Activated CD4-positive, alpha-beta T cell treated with anti-CD3 and anti-CD28 coated beads, Interleukin-2, amount 10 ng/mL, durations not matched to agents 24 days and 14 days (primary cell): ENCODE measurements at places on chromosomes 1 and 21. TPM values are rescaled to one million over a fixed set of nuclear protein-coding genes. Genes with fewer than 3 reads are reported as not detected.

- H3K27me3 ChIP-seq, result no peaks in the 10 kb centered on the region
- DNase-seq, result no peak
- H3K27ac ChIP-seq, result no peak overlapping the region
- peaks cover 26% of the 10 kb centered on the region for H3K4me1 ChIP-seq
Observed at GRCh38 chr1:19414515-19415121, 70.7 kb downstream of the CAPZB start.

DNA sequence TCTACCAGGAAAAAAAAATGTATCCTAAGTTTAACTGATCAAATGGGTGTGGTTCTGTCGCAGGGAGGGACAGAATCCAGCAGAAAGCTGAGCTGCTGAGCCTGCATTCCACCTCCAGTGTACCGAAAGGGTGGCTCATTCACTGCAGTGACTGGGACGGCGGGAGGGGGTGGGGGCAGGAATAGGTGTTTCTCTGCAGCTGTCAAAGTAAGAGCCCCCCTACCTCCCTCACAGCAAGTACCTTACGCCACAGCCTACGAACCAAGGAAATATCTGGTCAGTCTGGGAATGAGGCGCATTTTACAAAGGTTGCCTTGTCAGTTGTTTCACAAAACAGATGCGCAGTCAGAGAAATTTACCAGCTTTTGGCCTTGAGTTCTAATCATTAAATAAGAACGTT lies 1.7 kb downstream of the S100B start:
- no peak overlapping the region for H3K4me3 ChIP-seq
- H3K36me3 ChIP-seq, result no peaks in the 10 kb centered on the region
- no peak for DNase-seq
- no peak overlapping the region for H3K27ac ChIP-seq
- peaks cover 19% of the 10 kb centered on the region for H3K4me1 ChIP-seq
- H3K27me3 ChIP-seq, result peaks cover 1% of the 10 kb centered on the region

DNA sequence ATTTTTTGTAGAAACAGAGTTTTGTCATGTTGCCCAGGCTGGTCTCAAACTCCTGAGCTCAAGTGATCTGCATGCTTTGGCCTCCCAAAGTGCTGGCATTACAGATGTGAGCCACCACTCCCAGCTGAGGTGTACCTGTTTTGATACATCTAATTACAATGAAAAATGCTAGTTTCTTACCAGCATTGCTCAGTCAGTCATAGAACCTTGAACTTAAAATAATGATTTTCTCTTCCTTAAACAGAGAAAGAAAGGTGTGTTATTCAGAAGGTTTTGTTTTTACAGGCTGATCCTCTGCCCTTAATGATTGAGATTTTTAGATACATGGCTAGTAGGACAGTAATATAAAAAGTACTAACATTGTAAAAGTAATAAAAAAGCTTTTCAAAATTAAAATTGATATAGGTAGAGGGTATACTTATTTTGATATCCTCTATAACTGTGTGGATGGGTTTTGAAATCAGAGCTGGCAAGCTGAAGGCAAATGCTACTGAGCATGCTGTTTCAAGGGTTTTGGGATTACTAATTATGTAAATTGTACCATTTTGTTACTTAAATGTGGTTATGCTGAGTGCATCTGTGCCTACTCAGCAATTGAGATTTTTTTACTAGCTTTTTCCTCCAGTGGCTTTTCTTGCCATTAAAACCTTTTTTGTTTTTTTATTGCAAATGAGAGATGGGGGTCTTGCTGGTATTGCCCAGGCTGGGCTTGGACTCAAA lies 16.1 kb downstream of the PRRC2C start:
- H3K36me3 ChIP-seq, result peaks cover 52% of the 10 kb centered on the region
- peaks cover 64% of the 10 kb centered on the region for H3K4me1 ChIP-seq
- no peak for DNase-seq
- H3K27ac ChIP-seq, result peak overlapping the region; percentile 53

DNA sequence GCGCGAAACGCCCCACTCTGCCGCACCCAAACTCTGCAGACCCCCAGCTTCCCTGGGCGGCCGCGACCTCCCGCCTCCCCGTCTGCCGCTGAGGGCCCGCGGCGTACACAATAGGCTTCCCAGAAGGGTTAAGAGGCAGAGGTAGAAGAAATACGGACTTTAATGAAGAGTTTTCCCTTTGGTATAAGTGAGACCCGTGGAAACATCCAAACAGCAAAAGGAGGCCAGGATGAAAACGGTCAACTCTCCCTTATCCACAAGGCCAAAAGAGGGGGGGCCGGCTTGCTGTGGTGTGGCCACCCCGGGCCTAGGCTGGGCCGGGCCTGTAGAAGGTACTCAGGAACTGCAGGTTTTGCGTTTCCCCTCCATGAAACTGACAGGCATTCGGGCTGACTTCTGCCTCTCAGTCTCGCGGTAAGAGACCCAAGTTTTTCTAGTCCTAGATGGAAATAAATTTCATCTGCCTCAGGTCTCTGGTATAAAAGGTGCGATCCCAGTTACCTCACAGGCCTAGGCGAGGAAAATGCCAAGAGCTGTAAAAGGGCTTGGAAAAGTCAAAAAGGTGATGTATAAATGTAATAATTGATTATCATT lies 671 bp upstream of the PYGO2 start:
- peak overlapping the region; percentile 90 for H3K4me3 ChIP-seq
- DNase-seq, result peak; percentile 81
- H3K4me1 ChIP-seq, result peaks cover 24% of the 10 kb centered on the region
- peak overlapping the region; percentile 88 for H3K27ac ChIP-seq

The AMY1C gene
- not detected in 2 replicates for total RNA-seq

DNA sequence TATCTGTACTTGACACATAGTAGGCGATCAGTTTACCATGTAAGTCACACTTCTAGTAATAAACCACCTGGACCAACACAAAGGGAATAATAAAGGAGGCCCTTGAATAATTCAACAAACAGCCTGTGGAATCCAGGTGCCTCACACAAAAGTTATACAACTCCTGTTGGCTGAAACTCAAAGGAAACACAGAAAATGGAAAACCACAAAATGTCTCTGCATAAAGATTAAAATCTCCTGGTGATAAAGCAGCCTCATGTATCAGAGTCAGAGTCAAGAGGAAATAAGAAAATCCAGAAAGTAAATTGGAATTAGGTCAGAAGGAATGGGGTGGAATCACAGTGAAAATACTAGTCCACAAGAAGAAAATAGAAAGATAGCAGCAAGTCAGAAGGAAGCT lies 592.5 kb downstream of the NPHP4 start:
- H3K4me3 ChIP-seq, result no peak overlapping the region
- H3K27me3 ChIP-seq, result peaks cover 5% of the 10 kb centered on the region
- no peak overlapping the region for H3K27ac ChIP-seq
- H3K4me1 ChIP-seq, result peaks cover 2% of the 10 kb centered on the region

GRCh38 chr1:240682859-240683242 lies 70.9 kb upstream of the GREM2 start:
- peaks cover 3% of the 10 kb centered on the region for H3K4me1 ChIP-seq
- no peak for DNase-seq
- no peak overlapping the region for H3K27ac ChIP-seq
- no peak overlapping the region for H3K4me3 ChIP-seq
